ENCODE measurements at places on chromosomes 16 and 17.

DNA sequence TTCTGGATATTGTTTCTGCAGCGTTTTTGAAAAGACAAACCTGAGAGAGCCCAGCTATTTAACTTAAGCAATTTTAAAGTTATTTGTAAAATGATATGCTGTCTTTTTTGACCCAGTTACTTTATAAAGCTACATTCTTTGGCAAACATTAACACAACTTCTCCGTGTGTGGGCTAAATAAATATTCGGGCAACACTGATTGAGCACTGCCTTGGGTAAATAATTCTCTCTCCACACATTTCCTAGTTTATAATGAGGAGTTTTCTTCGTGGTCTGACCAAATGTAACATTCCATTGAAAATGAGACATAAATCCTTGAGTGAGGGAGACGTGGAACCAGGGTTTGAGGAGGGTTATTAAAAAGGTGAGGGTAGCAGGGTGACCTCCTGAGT, 142.8 kb downstream of the WWOX start:
- H3K27ac ChIP-seq, result no peak overlapping the region
- H3K27me3 ChIP-seq, result no peaks in the 10 kb centered on the region
- no peaks in the 10 kb centered on the region for H3K4me1 ChIP-seq

- H3K27me3 ChIP-seq, result no peaks in the 10 kb centered on the region
- no peaks in the 10 kb centered on the region for H3K4me1 ChIP-seq
Observed at GRCh38 chr17:47674499-47674898, 19.5 kb upstream of the TBKBP1 start.

DNA sequence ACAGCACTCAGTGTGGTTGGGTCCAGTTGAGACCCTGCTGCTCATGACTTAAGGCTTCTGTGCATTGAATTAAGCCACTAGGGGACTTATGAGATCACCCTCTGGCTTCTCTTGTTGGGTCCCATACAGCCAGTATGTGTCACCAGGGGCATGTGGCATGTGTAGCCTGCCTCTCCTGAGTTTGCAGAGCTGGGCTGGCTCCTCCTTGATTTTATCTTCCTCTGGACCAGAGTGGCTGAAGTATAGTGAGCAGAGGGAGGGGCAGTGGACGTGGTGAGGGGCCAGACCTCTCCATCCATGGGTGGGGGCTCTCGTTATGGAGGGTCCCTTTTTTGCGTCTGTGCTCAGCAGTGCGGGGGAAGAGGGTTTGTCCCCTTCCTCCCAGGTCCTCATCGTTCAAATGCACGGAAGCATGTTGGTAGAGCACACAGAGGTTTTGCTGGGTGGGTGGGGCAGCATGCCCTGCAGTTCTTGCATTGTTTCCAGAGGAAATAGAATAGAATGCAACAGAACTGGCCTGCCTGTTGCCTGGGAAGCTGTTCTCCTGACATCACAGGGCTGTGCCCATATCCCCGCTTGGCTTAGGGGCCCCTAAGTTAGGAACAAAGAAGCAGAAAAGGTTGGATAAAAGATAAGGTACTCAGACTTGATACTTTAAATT, 77.4 kb downstream of the SPECC1 start:
- H3K27ac ChIP-seq, result no peak overlapping the region
- no peak overlapping the region for H3K4me3 ChIP-seq
- H3K4me1 ChIP-seq, result no peaks in the 10 kb centered on the region

GRCh38 chr17:2282297-2282873, 21.2 kb downstream of the SMG6 start:
- H3K36me3 ChIP-seq, result peaks cover 23% of the 10 kb centered on the region
- H3K27ac ChIP-seq, result no peak overlapping the region
- H3K4me3 ChIP-seq, result no peak overlapping the region
- H3K27me3 ChIP-seq, result no peaks in the 10 kb centered on the region
- no peaks in the 10 kb centered on the region for H3K4me1 ChIP-seq

GRCh38 chr16:79171504-79171903, 429.0 kb downstream of the MAF start:
- H3K27ac ChIP-seq, result no peak overlapping the region
- H3K4me1 ChIP-seq, result no peaks in the 10 kb centered on the region
- no peak for DNase-seq
- no peaks in the 10 kb centered on the region for H3K36me3 ChIP-seq

GRCh38 chr17:40622509-40622928, 25.1 kb downstream of the SMARCE1 start:
- H3K27me3 ChIP-seq, result no peaks in the 10 kb centered on the region
- no peak for DNase-seq
- no peak overlapping the region for H3K27ac ChIP-seq
- H3K4me3 ChIP-seq, result no peak overlapping the region
